ENCODE measurements at places on chromosomes 2 and 18.

DNA sequence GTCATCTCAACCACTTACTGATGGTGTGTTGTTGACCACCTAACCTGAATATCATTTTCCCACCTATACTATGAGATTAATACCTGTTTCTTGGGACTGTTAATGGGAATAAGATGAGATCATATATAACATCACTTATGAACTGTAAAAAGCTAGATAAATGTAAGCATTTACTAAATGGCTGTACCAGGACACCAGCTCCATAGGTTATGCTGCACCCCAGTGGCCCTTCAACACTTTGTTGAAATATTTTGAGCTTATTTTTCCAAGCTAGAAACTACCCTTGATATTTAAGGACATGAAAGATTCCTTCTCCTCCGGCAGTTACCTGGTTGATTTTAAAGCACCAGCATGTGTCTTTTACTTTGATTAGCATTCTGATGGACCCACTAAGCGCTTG lies 138.0 kb upstream of the CDCA7 start:
- DNase-seq, result no peak

DNA sequence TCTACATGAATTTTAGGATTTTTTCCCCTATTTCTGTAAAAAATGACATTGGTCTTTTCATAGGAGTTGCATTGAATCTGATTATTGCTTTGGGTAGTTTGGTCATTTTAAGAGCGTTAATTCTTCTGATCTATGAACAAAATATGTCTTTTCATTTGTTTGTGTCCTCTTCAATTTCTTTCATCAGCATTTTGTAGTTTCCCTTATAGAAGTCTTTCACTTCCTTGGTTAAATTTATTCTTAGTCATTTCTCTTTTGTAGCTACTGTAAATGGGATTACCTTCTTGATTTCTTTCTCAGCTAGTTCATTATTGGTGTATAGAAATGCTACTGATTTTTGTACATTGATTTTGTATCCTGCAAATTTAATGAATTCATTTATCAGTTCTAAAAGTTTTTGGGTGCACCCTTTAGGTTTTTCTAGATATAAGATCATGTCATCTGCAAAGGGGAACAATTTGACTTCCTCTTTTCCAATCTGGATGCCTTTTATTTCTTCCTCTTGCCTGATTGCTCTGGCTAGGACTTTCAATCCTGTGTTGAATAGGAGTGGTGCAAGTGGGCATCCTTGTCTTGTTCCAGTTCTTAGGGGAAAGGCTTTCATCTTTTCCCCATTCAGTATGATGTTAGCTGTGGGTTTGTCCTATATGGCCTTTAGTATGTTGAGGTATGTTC lies 36.6 kb upstream of the AAK1 start:
- DNase-seq, result no peak

- DNase-seq, result no peak
Observed at GRCh38 chr18:56563568-56563967, 74.8 kb downstream of the TXNL1 start.

DNA sequence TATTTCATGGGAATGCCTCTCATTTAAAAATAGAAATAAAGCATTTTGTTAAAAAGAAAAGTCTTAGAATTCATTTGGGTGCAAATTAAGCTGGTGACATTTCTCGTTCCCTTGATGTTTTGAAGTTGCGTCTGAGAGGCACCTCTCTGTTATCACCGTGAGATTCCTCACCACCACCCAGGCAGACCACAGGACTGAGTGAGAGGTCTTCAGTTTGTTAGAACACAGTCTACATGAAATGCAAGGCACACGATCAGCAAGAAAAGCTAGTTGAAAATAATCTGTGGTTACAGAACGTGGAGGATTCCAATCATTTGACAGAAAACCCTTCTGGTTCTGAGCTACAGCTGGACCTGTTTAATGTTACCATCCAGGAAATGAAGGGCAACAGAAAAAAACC lies 116.0 kb downstream of the UXS1 start:
- DNase-seq, result no peak

DNA sequence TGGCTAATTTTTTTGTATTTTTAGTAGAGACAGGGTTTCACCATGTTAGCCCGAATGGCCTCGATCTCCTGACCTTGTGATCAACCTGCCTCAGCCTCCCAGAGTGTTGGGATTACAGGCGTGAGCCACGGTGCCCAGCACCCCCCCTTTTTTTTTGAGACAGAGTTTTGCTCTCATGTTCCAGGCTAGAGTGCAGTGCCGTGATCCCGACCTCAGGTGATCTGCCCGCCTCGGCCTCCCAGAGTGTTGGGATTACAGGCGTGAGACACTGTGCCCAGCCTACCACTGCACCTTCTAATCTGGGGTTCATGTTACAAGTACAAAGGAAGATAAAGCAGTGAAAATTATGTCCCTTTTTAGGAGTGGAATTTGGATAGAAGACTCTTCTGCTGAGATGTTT lies 41.5 kb upstream of the CABLES1 start:
- DNase-seq, result no peak

GRCh38 chr2:176934869-176935415 lies 277.7 kb upstream of the HNRNPA3 start:
- no peak for DNase-seq

GRCh38 chr18:3832025-3832638 lies 382.2 kb downstream of the TGIF1 start:
- DNase-seq, result no peak

DNA sequence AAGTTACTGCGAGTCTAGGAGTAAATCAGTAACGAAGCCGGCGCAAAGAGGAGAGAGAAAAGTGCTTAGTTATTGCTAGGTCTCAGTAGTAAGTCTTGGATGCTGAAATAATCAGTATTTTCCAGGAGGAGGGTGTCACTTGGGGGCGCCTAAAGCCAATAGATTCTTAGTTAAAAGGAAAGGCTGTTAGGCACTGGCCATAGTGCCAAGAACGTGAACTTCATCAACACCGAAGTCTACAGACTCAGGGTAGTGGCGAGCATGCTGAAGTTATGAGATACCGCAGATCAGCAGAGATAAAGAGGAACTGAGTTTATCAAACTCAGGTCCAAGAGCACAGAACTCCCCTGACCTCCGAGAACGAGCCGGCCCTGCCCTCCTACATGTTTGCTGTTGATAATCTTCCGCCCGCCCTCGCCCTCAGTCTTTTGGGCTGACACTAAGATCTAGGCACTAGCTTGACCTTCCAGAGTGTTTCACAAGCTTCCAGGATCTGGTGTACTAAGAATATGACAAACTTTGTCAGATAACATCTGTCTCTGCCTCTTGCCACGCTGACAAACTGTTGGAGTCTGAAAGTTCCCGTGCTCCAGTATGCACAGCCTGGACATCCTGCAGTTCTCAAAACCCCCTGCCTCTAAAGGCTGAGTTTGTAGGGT lies 49.2 kb downstream of the CYB5A start:
- no peak for DNase-seq

DNA sequence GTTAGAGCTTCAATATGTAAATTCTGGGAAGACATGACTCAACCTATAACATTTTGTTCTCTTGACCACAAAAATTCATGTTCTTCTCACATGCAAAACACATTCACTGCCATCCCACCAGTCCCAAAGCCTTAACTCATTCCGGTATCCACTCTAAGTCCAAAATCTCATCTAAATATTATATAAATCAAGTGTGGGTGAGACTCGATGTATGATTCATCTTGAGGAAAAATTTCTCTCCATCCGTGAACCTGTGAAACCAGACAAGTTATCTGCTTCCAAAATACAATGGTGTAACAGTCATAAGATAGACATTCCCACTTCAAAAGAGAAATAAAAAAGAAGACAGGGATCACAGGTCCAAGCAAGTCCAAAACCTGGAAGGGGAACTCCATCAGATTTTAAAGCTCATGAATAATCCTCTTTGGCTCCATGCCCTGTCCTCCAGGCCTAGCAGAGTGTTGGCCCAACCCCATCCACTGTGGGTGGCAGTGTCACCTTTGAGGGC lies 101.3 kb downstream of the RAD51AP2 start:
- no peak for DNase-seq

DNA sequence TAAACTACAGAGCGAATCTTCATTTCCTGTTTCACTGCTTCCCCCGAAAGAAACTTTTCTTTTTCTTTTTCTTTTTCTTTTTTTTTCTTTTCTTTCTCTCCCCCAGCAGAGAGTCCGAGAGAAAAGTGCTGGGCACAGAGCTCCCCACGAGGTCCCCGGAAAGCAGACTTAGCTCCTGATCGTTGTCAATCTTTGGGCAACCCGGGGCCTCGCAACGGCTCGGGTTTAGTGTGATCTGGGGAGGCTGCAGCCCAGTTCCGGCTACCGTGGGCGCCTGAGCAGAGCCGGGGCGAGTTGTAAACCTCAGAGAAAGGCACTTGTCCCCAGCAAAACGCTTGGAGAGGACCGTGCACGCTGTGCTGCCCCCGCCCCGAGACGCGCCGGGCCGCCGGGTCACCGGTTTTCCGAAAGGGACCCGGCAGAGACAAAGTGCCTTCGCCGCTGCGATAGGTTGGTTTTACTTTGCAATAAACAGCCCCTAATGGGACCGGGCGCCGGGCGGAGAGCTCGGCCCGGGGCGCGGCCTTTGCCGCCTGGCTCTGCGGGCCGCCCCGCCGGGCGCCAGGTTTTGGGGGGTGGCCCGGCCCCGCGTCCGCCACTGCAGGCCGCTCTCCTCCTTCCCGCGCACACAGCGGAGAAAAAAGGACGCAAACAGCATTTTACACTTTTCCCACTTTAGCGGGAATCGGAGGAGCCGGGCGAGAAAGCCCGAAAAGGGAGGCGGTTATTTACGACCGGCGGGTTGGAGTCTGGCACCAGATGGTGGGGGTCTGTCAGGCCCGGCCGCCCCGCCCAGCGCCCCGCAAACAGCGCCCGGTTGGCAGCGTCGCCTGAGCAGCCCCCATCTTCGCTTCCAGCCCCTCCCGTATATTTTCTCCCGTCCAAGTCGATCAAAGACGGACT lies 136.0 kb downstream of the INSIG2 start:
- DNase-seq, result no peak

DNA sequence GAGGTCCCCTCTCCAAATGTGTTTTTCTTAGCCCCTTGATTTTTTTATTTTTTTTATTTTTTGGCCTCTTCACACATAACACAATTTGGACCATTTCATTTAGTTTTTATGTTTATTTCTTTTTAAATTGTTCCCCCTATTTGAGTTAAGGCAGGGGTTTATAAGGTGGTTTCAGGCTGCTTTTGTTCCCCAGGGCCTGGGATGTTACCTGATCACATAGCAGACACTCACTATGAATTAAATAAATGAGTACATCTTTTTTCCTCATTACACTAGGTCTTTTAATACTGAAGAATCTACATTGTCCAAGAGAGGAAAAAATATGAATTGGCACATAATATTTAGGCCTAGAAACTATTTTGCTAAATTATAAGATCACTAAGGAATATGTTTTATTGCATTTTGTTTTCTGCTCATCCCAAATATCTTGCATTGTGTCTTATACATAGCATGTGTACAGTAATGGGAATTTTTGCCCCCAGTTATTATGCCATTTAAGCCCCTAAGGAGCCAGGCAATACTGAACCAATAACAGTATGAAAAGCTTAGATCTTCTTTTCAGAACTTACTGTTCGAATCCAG lies 112.4 kb upstream of the MAPRE2 start:
- DNase-seq, result no peak

DNA sequence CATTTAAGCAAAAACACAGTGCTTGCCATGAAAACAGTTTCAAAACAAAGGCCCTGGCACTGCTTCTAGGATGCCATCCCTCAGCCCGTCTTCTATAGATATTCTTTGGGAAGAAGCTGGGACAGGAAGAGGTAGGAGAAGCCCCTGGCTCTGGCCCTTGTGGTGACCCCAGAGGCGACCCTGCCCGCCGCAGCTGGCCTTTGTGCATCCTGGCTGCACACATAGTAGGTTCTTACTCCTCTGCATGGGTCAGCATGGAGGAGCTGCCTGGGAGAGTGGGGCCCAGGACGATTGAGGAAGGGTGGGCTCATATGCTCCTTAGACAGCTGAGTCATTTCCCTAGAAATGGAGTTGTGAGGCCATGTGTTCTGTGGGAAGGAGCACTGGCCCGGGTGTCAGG lies 44.4 kb upstream of the OTOF start:
- DNase-seq, result no peak

- no peak for DNase-seq
Observed at GRCh38 chr2:117997872-117998454, 15.9 kb downstream of the CCDC93 start.

Data from stimulated activated CD4-positive, alpha-beta T cell treated with anti-CD3 and anti-CD28 coated beads, Interleukin-15, amount 100 ng/mL, for 1 hour (primary cell).